ENCODE measurements at places on chromosomes 6 and 20.

- no peak for DNase-seq
Measured at GRCh38 chr20:50408526-50409364, 101.4 kb upstream of the PTPN1 start.

GRCh38 chr20:13180986-13181889 is 39.8 kb upstream of the ISM1 start:
- no peak for DNase-seq

DNA sequence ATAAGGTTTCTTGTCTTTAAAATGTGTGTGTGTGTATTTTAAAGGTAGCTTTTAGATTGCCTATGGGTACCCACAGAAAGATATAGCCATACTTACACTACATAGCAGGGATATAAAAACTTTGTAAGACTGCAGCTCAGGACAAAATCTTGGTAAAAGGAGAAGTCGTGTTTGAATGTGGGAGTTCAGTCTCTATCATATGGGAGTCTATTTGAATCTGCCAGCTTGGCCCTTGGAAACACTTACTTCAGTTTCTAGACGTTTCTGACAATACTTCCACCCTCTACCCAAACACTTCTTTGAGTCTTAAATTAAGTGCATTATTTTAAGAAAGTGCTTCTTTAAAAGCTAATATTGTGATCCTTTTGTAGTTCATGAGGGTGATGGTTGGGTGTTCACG is 155.7 kb downstream of the CARMIL1 start:
- DNase-seq, result no peak

GRCh38 chr20:10209091-10209490 is 9.5 kb upstream of the SNAP25 start:
- no peak for DNase-seq

DNA sequence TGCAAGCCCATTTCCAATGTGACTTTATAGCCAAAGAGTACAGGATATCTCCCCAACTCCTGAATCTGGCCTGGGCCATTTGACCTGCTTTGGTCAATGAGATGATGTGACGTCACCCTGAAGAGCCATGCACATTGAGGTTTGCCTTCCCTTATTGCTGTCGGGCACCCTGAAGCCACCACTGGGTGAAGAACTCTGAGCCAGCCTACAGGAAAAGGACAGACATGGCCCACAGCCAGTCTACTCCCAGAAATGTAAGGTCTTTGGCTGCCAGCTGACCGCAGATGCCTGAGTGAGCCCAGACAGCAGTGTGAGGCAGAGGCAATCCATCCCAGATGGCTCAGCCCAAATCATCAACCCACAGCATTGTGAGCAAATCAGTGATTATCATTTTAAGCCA is 3.7 kb upstream of the SYNDIG1 start:
- peak; percentile 79 for DNase-seq

DNA sequence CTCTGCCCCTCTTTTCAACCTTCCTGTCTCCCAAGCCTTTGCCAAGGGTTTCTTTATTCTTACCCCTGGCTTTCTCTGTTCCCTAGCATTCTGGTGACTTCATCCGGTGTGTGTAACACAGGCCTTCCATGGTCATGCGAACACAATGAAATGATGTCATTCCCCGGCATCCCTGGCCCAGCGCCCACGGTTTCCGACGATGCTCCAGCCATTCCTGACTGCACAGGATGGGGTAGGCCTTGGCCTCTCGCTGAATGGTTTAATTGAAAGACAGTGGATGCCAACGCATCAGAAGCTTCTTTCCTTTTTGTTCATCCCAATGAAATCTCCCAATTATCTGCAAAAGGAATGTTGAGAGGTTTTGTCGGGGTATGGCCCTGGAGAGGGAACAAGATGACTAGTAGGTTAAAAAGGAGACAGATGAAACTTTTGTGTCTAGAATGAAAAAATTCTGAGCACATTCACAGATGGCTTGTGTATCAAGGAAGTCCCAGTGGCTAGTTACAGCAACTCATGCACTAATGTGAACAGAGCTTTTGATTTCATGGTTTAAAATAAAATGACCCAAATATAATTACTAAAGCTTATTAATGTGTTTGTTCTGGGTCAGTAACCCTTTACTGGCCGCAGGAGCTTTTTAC is 655.0 kb downstream of the QKI start:
- DNase-seq, result no peak

GRCh38 chr6:75524322-75524972 is 30.8 kb upstream of the FILIP1 start:
- DNase-seq, result no peak

- no peak for DNase-seq
Measured at GRCh38 chr6:36101691-36102090, 28.6 kb upstream of the MAPK13 start.
